ENCODE measurements at places on chromosomes 16 and 17.

DNA sequence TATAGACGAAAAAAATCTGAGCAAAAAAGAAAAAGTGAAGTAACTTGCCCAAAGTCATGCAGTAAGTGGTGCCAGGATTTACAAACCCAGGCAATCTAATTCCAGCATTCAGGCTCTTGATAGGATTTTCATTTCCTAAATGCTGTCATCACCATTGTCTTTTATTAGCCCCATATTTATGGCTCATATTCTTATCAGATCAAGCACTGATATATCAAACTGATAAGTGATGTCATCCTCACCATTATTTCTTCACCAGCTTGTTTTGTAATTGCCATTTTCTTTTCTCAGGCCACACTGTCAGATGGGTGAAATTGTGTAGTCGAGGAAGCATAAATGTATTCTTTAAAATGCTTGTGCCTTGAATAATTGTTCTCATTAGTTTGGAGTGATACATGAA, 1.3 kb downstream of the RAD51C start:
- DNase-seq = no peak

DNA sequence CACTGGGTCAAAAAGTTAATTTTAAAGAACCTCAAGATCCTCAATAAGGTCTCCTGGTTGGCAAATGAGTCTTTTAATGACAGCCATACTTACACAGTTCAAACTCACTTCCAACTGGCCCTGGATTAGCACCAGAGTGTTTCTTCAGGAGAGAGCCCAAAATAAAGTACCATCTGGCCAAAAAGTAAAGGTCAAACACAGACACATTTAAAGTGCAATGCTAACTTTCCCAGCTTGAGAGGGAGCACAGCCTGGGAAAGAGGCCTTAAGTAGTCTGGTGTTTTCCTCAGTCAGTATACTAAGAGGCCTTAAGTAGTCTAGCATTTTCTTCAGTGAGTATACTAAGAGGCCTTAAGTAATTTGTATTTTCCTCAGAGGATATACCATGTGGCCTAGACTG, 46.6 kb upstream of the ERN1 start:
- no peak for DNase-seq

GRCh38 chr16:34050787-34051320, 591.4 kb downstream of the TP53TG3F start:
- no peak for DNase-seq

DNA sequence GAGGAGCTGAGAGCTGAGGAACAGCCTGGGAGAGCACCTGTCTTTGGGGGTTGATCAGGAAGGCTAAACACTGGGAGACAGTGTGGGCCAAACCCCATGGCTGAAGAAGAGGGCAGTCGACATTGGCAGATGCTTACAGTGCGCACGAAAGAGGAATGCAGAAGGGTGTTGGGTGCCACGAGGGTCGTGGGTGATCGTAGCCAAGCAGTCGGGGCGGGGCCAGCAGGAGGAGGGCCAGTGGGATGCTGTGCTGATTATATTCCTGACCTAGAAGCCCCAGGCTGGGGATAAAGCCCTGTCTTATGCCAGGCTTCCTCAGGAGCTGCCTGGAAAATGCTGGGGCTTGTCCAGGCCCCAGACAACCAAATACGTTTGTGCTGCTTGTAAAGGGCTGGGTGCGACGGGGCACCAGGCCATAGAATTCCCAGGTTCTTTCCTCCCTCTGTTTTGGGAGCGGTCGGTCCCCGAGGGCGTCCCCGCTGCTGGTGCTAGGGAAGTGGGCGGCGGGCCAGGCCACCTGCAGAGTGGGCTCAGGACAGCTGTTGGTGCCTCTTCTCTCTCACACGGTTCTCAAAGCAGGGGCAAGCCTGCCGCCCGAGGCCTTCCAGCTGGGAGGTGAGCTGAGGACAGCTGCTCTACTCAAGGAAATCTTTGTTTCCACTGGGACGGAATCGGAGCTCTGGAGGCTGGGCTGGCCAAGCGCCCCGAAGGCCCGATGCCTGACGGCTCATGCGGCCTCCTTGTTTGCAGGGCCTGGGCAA, 10.0 kb downstream of the C1QTNF1 start:
- no peak for DNase-seq

- no peak for DNase-seq
These were observed 84.2 kb downstream of the C17orf58 start for GRCh38 chr17:67912088-67912487.

DNA sequence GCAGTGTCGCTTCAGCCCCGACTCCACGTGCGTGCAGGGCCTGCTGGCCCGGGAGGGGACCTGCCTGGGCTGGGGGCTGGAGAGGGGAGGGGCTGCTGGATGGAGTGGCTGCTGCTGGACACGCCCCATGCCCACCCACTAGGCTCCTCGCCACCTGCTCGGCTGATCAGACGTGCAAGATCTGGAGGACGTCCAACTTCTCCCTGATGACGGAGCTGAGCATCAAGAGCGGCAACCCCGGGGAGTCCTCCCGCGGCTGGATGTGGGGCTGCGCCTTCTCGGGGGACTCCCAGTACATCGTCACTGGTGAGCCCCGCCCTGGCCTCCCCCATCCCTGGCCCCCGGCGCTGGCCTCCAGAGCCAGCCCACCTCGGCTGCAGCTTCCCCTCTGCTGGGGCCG, 2.4 kb downstream of the BRICD5 start:
- peak; percentile 43 for DNase-seq

- DNase-seq = no peak
These were observed 18.7 kb upstream of the SSTR5 start for GRCh38 chr16:1053700-1054368.

DNA sequence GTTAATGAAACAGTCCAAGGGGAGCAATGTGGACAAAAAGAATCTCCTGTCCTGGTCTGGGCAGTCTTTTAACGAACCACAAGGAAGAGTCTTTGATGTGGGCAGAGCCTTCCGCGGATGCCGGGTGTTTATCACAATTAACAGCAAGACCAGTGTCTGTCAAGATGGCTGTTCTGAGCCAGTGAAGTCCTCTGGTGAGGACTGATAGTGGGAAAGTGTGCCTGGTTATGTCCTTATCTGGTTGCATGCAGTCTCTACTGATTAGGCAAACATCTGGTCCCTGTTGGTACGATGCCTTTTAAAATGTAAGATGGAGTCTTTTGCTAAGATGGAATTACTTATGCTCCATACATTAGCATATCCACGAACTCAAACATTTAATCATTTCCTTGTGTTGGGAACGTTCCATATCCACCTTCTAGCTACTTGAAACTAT, 88.5 kb downstream of the ZNF18 start:
- no peak for DNase-seq

GRCh38 chr16:28301620-28302019, 9.3 kb downstream of the SBK1 start:
- no peak for DNase-seq

GRCh38 chr16:10992112-10992511, 47.7 kb downstream of the CLEC16A start:
- DNase-seq = no peak

GRCh38 chr16:57153841-57154240, 32.0 kb downstream of the PSME3IP1 start:
- DNase-seq = no peak

GRCh38 chr17:19313066-19313745, 49.3 kb downstream of the B9D1 start:
- peak; percentile 16 for DNase-seq

DNA sequence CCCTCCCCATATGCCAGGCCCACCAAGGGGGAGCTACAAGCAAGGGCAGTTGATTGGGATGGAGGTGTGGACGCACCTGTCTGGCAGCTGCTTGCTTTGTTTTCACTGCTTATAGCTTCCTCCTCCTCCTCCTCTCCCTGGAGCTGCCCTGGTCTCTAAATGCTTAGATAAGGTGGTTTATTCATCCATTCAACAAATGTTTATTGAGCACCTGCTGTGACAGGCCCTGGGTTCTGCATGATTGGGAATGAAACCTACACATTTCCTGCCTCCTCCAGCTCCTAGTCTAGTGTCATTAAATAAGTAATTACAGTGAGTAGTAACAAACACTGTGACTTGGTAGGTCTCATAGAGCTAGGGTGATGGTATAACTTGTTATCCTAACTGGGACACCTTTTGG, 17.4 kb upstream of the MAP3K14 start:
- no peak for DNase-seq

DNA sequence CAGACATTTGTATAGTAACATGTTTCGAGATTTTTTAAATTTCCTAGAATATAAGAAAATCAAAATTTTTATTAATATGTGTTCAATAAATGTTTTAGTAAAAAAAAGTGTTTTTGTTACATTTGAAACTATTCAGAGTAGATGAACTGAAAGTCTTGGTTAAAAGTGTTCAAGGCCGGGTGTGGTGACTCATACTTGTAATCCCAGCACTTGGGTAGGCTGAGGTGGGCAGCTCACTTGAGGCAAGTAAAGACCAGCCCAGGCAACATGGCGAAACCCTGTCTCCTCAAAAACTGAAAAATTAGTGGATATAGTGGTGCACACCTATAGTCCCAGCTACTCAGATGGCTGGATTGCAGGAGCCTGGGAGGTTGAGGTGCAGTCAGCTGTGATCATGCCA, 16.8 kb upstream of the PHKG2 start:
- no peak for DNase-seq

GRCh38 chr16:29680180-29680598, 1.2 kb downstream of the QPRT start:
- DNase-seq = no peak

DNA sequence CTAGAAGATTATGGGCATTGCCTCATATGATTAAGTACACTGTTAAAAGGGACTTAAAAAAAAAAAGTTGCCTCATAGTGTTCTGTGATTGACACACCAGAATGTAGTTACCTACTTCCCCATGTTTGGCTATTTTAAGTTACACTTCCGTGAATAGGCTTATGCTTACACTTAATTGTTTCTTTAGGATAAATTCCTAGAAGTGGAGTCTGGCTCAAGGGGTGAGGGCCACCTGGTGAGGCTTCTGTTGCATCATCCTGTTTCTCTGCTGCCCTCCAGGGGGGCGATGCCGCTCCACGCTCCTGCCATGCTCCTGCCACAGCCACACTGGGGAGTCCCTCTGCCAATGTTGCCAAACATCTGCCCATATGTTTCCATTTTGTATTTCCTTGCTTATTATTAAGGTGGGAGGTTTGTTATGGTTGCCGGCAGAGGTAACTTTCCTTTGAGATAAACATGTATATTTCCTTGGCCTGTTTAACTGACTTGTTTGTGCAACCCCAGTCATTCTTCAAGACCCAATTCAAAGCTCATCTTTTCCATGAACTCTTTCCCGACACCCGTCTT, 73.1 kb downstream of the KSR1 start:
- DNase-seq = peak; percentile 75

DNA sequence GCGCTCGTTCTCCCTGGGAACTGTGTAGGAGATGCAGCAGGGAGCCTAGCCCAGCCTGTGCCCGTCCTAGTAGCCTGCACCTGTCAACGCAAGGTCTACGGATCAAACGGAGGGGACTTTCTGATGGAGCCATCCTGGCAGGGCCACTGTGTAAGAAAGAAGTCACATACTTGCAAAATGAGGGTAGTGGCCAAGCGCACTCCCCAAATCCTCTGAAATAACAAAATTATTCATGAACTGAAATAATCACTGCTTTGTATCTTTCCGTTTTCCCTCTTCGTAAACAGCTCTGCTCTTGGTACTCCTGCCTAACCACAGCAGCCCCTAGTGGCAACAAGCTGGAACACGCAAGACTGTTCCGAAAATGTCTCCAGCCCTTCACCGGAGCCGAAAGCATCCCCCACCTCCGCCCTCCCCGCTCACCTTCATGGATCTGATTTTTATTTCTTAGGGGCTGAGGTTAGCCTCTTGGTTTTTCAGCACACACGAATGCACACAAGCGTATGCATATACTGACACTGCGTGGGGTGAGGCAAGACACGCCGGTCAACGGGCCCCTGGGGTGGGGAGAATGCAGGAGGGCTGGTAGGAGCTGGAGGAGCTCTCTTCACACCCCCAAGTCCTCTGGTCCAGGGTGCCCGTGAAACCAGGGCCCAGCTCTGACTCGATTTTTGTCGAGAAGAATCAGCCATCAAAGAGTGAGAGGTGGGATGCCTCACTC, 100.8 kb downstream of the ABCC12 start:
- peak; percentile 51 for DNase-seq

- DNase-seq = no peak
These were observed at the start of gene ANKFN1 for GRCh38 chr17:56152874-56153602. Gene ANKFN1 (plus strand): TSS chr17:56153475. CDS start chr17:56212668, 59,193 bp downstream.

DNA sequence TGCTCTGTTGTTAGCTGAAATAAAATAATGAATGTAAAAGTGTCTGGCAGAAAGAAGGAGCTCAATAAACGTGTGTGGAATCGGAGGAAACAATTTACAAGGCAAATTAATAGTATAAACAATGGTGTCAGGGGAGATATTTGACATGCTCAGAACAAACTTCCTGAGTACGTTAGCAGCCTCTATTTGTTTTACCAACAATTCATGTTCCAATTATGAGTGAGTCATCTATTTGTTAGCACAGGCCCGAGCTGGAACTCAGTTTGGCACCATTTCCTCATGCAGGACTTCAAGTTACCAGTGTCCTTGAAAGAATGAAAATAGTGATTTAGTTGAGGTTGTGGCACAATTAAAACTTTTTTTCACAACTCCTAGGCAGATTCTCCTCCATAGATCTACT, 9.1 kb downstream of the ASIC2 start:
- DNase-seq = no peak

DNA sequence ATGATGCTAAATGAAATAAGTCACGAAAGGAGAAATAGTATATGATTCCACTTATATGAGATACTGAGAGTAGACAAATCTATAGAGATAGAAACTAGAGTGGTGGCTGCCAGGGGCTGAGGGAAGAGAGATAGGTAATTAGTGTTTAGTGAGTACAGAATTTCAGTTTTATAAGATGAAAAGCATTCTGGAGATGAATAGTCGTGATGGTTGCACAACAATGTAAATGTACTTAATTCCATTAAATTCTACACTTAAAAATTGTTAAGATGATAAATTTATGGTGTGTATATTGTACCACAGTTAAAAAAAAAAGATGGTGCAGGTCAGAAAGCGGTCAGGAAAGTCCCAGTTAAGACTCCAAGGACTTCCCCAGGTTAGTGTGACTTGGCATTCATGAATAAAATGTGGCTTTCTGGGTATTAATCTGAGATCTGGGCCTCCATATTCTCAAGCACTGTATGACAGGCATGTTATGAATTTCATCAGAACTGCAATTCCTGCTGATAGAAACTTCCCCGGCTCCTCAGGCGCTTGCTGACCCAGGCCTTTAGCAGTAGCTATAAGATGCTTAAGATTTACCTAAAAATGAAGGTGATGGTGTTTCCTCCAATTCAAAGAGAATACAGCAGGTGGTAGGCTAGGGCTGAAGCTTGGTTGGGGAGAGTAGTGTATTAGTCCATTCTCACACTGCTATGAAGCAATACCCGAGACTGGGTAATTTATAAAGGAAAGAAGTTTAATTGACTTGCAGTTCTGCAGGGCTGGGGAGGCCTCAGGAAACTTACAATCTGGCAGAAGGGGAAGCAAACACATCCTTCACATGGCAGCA, 115.3 kb upstream of the SOX9 start:
- no peak for DNase-seq

GRCh38 chr17:73093286-73093685, 798 bp upstream of the SLC39A11 start:
- DNase-seq = no peak

Measured in lower lobe of right lung (tissue), 2 donors.